DMS153 (cell line): ENCODE measurements at places on chromosomes 6 and 20.

DNA sequence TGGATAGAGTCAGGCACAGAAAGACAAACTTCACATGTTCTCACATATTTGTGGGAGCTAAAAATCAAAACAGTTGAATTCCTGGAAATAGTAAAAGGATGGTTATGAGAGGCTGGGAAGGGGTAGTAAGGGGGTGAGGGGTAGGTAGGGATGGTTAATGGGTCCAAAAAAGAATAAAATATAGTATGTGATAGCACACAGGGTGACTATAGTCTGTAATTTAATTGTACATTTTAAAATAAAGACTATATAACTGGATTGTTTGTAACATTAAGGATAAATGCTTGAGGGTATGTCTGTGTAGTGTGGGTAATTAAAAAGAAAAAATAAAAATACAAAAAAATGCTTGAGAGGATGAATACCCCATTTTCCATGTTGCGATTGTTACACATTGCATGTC lies 9.9 kb downstream of the SRSF6 start:
- DNase-seq, result no peak

DNA sequence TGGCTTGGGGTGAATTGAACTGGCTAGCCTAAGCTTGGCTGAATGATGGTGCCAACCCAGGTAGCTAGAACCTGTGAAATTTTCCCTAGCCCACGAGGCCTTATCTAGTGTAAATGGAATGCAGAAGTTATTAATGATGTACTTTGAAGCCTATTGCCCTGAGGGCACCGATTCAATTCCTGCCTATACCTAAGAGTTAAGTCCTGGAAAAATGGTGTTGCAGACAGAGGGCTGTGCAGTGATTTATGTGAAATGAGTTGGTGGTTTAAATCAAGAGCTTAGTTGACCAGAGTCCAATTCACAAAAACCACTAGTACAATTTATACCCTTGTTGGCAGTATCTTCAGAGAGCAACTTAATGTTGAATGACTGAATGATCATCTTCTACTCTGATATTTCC lies 373.8 kb upstream of the JAG1 start:
- no peak for DNase-seq

- DNase-seq, result no peak
Observed at GRCh38 chr6:106495014-106495413, 134.3 kb downstream of the RTN4IP1 start.

DNA sequence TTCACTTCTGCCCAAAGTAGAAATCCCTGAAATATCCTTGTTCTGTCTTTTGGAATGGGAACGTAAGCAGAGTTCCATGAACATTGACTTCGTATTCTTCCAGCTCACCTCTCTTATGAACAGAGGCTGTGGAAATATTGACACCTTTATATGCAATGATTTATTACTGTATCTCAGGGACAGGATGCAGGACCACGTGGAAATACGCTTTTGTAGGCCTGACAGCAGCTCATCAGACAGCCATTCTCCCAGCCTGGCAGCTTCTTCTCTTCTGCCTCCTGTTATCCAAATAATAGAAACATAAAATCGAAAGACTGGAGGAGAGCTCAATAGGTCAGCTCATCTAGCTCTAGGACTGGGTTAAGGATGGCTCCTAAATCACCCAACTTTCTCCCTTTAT lies 106.2 kb upstream of the DTNBP1 start:
- DNase-seq, result peak; percentile 64

DNA sequence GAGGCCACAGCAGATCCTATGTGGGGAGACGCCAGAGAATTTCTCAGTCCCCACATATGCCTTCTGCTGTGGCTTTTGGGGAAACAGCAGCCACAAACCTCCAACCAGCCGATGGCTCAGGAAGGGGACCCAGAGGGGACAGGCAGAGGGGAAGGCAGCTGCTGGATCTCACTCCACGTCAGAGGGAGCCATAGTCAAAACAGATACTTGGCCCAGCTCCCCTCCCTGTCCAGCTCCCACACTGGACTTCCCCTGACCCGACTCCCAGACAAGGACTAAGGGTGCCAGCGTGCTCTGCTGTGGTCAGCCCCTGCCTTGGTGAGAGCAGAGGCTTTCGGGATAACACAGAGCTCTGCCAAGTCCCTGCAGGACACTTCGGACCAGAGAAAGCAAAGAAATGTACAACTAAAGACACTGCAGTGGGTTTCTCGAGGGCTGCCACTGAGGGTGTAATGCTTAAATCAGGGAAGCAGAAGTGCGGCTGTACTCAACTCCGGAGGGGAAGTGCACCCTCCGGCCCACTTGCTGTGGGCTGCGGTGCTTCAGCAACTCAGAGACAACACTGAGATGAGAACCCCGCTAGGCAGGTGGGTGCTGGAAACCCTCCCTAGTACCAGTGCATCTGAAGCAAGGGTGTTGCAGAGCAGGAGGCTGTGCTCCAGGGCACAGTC lies 47.2 kb downstream of the RRBP1 start:
- DNase-seq, result no peak

- DNase-seq, result no peak
Observed at GRCh38 chr6:32167761-32168262, 3.4 kb downstream of the EGFL8 start.

DNA sequence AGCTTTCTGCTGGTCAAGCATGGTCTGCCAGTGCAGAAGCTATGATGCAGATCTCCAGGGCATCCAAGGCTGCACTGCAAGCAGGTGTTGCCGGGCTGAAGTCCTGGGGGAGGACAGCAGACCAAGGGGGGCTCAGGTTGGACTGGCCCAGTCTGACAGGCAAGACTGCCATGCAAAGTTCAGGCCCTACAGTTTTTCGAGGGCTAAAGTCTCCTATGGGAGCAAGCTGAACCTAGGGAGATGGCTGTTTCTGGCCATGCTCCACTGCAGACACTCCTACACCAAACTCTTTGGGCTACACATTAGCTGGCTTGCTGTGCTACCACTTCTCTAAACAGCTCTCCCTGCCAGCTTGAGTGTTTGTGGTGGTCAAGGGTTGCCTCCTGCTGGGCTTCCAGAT lies 130.0 kb upstream of the SYNCRIP start:
- no peak for DNase-seq

- peak; percentile 46 for DNase-seq
Observed at GRCh38 chr6:39841291-39841690, 49.1 kb downstream of the DAAM2 start.

GRCh38 chr6:16676376-16676775 lies 84.9 kb downstream of the ATXN1 start:
- DNase-seq, result no peak
